ENCODE measurements at places on chromosomes 13 and 19.

DNA sequence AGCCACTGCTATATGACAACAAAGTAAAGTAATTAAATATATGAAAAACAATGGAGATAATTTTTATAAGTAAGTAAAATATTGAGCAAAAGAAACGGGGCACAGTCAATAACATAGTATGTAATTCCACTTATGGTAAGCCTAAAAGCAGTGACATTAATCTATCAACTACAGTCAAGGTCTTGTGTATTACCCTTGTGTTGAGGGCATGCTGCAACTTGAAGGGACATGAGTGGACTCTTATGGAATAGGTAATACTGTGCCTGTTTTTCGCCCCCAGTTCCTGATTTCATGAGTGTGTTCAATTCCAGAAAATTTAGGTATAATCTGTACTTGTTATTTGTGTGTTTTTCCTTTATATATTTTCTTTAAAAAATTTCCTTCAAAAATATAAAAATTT lies 201.3 kb upstream of the SLITRK6 start:
- no peak for DNase-seq

- DNase-seq: no peak
Measured at GRCh38 chr13:51829568-51829899, 15.4 kb downstream of the TMEM272 start.

GRCh38 chr13:79382545-79383275 lies 23.3 kb downstream of the RBM26 start:
- DNase-seq: no peak

DNA sequence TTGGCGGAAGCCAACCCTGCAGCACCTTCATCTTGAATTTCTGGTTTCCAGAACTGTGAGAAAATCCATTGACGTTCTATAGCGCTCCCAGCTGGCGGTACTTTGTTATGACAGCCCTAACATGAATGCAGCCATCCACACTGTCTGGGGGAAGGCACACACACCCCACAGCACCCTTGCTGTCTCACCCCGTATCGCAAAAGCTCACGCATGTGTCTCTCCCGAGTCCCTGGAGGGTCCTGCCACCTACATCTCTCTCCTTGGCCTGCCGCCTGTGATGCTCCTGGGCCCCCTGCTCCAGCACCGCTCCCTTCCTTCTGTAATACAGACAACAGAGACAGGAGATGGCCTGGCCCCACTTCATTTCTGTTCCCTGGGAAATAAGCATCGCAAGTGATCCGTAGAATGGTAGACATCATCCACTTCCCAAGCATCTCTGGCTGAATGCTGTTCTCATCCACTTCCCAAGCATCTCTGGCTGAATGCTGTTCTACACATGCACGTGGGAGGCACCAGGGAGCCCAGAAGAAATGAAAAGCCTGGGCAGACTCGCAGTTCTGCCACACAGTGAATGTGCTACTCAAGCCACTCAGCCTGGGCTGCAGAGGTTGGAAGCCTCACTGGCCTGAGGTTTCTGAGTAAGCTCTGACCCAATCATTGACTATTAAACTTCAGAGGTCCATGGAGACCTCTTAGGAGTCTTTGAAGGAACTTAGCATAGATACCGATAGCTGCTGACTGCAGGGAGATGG lies 29.6 kb downstream of the EPN1 start:
- no peak for DNase-seq

DNA sequence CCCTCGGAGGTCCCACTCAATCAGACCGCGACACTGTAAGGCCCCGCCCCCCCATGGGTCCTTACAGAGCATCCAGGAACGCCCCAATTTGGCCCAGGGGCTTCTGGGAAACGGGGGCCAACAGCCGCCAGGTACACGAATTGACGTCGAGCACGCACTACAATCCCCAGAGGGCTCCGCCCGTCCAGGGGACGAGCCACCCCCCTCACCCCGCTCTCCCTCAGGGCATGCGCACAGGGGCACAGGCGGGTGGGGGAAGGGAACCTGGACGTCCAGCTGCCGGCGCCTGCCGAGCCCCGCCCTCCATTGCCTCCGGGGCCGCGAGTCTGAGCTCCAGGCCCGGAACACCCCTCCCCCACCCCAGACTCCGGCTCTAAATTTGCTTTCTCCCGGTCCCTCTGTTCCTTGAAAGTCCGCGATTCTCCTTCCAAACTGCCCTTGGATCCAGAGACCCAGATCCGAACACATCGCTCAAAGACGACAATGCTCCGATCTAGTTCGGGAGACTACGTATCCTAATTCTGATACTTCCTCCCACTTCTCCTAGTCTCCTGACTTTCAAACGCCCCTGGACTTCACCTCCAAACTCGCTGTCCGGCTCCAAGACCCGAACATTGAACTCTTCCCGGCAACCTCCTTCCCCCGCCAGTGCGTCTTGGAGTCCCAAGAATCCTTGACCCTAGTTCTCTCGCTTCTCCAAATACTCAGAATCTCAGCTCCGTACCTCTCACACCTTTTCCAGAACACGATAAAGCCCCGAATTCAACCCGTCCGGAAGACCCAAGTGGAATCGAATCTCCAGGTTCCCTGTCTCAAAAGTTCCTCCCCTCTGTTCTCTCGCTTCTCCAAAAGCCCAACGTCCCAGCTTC lies 770 bp downstream of the SERTAD3 start:
- DNase-seq: peak; percentile 97

GRCh38 chr13:93225610-93226009 lies 997 bp upstream of the GPC6 start:
- no peak for DNase-seq

DNA sequence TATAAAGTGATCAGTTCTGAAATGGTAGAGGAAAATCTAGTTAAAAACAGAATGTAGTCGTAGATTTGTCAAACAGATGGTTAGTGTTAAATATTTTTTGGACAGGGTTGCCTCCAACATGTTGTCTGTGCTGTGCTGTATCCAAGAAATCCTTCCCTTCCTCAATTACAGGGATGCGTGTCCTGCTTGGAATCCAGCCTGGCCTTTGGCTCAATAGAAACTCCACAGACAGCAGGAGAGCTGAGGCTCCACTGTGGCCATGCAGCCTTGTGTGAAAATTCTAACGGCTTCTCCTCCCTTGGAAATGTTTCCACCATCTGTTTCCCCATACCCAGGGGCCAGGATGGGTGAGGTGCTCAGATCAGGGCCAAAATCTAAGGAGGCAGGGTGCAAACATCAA lies 67.7 kb upstream of the USP29 start:
- DNase-seq: no peak

GRCh38 chr13:94599877-94600276 lies 1.8 kb upstream of the GPR180 start:
- no peak for DNase-seq

DNA sequence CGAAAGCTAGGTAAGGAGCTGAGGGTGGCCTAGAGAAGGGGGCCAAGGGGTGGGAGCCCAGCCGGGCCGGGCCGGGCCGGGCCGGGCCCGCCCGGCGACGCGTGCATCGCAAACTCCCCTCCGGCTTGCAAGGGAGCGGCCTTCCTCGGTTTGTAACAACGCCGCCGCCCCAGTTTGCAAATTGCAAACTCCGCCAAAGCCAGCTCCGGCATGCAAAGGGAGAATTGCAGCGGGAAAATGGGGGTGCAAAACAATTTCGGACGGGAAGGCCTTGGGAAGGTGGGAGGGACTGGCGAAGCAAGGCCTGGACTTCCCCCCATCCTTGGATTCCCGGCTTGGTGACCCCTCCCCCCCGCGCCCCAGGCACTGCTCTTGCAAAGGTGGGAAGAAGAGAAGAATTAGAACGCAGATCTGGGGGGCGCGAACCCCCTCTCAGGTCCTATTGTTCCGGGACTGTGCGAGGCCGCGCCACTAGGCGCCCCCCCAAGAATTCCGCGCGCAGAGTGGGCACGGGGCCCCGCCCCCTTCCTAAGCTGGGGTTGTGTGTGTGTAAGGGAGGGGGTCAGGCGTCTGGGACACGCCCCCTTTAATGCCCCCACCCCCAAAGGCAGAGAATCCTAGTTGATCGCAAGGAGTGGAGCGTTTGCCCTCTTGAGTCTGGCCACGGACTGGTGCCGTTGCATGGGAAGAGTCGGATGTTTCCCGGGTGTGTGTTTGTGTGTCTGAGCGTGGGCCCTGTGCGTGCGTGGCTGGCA lies 926 bp downstream of the PRR12 start:
- DNase-seq: no peak

DNA sequence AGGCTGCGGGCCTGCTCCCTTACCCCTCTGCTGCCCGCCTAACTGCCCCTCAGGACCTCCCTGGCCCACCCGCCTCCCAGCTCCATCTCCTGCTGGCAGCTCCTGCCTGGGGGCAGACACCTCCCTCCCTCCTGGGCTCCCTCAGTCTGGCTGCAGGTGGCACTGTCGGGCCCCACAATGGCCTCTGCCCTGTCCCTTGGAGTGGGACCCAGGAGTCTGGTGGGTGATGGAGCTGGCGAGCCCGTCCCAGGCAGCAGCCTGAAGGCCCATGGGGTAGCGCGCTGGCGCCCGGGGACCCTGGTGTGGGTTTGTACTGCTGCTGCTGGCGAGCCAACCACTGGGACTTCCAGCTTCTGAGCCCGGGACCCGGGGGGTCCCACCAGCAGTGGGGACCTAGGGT lies 83.6 kb downstream of the KDM4B start:
- no peak for DNase-seq

DNA sequence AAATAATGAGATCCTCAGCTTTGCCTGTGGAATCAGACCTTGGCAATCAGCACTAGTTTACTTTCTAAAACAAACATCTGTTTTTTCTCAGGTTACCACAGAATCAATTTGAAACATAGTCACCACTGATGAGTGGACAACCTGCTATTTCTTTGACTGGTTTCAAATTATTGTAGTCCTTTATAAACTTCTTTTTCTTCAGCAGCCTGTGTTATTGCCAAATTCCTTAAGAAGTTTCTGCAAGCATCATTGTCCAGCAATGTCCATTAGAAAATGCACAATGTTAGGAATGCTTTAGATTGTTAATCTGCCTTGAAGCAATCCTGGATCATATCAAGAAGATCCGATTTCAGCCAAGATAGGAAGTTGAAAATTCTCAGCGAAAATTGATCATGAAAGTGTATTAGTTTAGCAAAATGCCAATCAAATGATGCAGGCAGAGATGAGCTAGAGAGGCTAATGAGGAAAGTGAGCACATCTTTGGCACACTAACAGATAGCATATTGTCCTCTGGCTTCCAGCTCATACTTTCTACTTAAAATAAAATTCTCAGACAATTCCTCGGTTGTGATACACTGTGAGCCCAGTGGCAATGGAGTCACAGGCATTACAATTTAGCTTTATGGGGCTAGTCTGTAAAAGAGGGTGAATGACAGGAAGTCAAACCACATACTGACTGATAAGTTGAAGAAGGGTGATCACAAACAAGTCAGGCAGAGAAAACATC lies 270.6 kb downstream of the SLITRK6 start:
- no peak for DNase-seq

- DNase-seq: no peak
Measured at GRCh38 chr13:33349986-33350826, 64.7 kb upstream of the STARD13 start.

DNA sequence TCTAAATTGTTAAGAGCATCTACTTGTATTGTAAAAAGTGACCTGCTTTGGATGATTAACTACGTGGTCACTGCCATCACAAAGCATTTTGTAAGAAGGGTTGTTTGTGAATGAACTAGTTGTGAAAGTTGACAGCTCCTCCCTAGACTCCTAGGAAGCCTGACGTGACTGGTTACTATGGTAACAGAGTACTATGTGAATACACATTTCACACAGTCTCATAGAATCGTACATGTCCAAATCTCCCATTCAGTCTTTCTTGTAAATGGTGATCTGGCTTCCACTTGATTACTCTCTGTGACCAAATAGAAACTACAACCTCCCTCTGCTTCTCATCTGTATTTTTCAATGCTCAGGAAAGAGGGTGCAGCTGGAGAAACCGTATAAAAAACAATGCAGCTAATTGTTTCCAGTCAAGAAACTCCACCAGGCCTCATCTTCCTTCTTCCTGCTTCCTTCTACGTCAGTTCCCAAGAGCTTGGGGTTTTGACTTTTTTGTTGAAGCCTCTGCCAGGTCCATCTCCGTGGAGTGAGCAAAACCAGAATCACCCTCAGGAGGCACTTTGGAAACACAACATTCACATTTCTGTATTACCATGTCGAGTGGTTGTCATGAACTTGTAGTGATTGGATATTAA lies 83.4 kb downstream of the GPC6 start:
- DNase-seq: no peak

DNA sequence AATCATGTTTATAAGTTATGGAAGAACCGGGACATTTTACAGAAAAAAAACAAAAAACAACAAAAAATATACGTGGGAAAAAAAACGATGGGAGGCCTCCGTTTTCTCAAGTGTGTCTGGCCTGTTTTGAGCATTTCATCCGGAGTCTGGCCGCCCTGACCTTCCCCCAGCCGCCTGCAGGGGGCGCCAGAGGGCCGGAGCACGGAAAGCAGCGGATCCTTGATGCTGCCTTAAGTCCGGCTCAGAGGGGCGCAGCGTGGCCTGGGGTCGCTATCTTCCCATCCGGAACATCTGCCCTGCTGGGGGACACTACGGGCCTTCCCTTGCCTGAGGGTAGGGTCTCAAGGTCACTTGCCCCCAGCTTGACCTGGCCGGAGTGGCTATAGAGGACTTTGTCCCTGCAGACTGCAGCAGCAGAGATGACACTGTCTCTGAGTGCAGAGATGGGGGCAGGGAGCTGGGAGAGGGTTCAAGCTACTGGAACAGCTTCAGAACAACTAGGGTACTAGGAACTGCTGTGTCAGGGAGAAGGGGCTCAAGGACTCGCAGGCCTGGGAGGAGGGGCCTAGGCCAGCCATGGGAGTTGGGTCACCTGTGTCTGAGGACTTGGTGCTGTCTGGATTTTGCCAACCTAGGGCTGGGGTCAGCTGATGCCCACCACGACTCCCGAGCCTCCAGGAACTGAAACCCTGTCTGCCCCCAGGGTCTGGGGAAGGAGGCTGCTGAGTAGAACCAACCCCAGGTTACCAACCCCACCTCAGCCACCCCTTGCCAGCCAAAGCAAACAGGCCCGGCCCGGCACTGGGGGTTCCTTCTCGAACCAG lies 1.8 kb upstream of the APOE start:
- peak; percentile 46 for DNase-seq

DNA sequence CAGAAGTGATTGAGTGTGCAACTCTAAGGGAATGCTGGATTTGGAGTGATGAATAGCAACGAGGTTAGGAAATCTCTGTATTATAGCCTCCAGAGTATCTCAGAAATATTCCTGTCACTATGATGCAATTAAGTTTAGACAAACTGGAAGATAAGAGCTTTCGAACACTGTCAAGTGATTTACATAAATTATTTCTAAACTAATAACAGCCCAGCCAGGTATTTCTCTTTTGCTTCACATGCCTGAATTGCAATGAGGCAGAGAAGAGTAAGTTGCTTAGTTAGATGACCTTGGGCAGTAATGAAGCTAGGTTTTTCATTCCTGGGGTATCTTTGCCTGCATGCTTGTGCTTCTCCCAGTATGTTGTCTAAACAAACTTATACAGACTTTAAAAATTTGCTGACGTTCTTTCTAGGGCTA lies 134.5 kb downstream of the LMO7 start:
- no peak for DNase-seq

DNA sequence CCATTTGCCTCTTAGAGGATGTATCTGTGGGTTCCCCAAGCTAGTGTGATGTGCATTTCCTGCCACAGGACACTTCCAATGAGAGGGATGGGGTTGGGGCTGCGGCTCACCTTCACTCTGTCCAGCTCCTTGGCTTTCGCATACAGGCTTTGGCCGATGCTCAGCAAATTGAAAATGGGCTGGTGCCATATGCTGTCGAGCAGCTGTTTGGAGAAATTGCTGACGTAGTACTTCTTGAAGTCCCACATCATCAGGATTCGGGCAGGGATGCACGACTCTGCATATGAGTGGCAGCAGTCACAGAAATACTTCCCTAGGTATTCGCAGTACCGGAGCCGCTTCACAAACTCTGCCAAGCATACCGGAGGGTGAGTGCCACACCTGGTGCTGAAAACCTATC lies 37.0 kb downstream of the RUBCNL start:
- no peak for DNase-seq

Data from stimulated activated CD8-positive, alpha-beta memory T cell treated with anti-CD3 and anti-CD28 coated beads, Interleukin-4, amount 100 ng/mL, for 1 hour (primary cell).